ENCODE measurements at places on chromosomes 13 and 19.

DNA sequence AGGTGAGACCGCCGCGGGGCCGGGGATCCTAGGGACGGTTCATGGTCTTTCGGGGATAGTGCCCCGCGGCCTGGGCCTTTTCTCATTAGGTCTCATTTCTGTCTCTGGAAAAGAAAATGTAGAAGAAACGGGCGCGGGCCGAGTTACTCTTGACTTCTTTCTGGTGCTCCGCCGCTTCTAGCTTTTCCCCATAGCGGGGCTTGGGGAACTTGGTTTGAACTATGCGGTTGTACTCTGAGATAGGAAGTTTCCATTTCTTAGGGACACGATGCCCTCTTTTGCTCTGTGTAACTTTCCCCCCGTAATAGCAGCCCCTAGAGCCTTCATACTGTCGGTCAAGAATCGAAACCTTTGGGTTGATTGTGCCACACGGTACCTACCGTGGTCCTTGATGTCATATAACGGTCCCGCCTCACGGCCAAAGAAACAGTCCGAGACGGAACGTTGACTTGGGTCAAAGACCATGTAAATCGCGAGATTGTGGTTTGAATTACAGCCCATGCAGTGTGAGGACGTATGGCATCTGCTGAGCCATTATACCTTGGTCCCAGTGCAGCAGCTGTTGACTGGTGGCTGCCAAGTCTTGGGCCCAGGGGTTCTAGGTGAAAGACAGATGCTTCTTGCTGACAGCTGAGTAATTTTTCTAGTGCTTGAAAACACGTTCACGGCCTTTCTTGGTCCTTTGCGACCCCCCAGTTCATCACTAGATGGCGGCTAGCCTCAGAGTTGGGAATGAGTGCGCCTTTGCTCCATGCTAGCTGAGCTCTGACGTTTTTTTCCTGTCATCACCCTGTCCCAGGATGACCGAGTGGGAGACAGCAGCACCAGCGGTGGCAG, 487 bp downstream of the RPS5 start:
- peak; percentile 50 for DNase-seq

DNA sequence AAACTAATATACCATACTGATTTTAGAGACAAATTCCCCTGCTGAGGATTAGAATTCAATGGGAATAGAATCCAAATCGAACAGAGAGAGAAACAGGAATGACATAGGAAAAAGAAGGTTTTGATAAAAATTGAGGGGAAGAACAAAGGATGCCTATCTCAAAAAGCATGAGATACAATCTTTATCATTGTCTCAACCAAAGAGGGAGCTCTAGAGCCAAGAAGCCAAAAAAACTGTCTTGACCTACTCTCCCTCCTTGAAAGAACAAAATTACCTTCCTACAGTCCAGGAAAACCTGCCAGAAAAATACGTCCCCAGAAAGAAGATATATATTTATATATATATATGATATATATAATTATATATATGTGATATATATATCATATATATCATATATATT, 39.2 kb upstream of the MIR17HG start:
- no peak for DNase-seq

GRCh38 chr19:47315125-47315821, 5.6 kb downstream of the C5AR1 start:
- DNase-seq, result peak; percentile 89

GRCh38 chr19:42411581-42412178, 15.5 kb downstream of the LIPE start:
- DNase-seq, result no peak

GRCh38 chr13:32391101-32391619, 36.8 kb downstream of the N4BP2L1 start:
- DNase-seq, result no peak

All from DMS53 (cell line).